ENCODE measurements at places on chromosomes 7 and 10.

GRCh38 chr7:111985798-111986197, 220.4 kb downstream of the DOCK4 start:
- DNase-seq: no peak

GRCh38 chr10:58621379-58622077, 108.9 kb downstream of the BICC1 start:
- DNase-seq: no peak

- DNase-seq: no peak
These were observed 13.6 kb downstream of the SUMF2 start for GRCh38 chr7:56077681-56078080.

GRCh38 chr7:66626331-66626934, 2.2 kb upstream of the KCTD7 start:
- no peak for DNase-seq

DNA sequence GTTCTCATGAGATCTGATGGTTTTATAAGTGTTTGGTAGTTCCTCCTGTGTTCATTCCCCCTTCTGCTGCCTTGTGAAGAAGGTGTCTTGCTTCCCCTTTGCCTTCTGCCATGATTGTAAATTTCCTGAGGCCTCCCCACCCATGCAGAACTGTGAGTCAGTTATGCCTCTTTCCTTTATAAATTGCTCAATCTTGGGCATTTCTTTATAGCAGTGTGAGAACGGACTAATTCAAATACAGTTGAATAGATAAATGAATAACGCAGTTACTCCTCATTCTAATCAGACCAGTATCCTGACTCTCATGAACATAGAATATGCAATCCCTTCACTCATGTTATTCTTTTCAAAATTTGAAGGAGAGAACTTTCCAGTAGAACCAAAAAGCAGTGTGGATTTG, 375.0 kb upstream of the FZD8 start:
- DNase-seq: no peak

GRCh38 chr7:7740037-7740355, 21.6 kb upstream of the RPA3 start:
- DNase-seq: no peak

- no peak for DNase-seq
These were observed 50.5 kb upstream of the PRSS58 start for GRCh38 chr7:142308326-142308725.

DNA sequence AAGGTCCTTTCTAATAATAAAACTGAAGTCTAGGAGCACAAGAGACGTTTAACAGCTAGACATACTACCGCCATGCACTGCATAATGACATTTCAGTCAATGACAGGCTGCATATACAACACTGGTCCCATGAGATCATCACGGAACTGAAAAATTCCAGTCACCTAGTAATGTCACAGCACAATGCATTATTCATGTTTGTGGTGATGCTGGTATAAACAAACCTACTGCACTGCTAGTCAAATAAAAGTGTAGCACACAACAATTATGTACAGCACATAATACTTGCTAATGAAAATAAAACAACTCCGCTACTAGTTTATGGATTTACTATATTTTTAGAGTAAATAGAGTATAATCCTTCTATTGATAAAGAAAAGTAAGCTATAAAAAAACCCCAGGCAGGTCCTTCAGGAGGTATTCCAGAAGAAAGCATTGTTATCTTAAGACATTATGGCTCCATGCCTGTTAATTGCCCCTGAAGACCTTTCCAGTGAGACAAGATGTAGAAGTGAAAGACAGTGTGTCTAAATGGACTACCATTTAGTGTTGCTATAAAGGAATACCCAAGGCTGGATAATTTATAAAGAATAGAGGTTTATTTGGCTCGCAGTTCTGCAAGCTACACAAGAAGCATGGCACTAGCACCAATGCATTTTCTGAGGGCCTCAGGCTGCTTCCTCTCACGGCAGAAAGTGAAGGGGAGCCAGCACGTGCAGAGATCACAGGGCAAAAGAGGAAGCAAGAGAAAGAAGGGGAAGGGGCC, 47.1 kb downstream of the HIBADH start:
- DNase-seq: no peak

Data from left colon (tissue), 2 donors.